Effector memory CD8-positive, alpha-beta T cell (primary cell): ENCODE measurements at places on chromosomes 6 and 20.

DNA sequence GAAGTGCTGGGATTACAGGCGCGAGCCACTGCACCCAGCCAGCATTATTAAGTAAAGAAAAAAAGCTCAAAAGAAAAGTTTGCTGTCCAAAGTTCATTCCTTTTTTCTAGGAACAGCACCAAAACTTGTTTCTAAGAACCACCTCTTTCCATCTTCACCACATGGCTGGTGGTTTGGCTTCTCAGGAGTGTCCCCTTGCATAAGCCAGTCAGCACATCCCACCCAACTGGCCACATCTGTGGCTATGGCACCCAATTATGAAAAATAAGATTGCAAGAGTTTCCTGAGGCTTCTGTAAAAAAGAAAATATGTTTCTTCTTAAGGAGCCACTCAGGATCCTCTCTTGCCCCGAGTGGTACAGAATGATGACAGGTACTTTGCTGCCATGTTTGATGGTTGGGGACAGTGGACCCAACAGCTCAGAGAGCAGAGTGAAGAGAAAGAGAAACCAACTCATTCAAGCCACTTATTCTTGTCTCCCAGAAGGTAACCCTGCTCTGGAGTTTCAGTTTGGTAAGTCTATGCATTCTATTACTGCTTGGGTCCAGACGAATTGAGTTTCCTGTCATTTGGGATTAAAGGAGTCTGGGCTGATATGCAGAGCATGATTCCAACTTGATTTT is 65.3 kb downstream of the PSMB1 start:
- no peak for DNase-seq

- DNase-seq: no peak
Measured at GRCh38 chr6:117684749-117685148, 9.5 kb downstream of the NUS1 start.

- no peak for DNase-seq
Measured at GRCh38 chr20:17889226-17889625, 79.4 kb downstream of the SNX5 start.

- no peak for DNase-seq
Measured at GRCh38 chr20:3396492-3396891, 11.0 kb downstream of the DNAAF9 start.

GRCh38 chr6:75213732-75214131 is 7.9 kb upstream of the COL12A1 start:
- DNase-seq: no peak

GRCh38 chr6:109473120-109473519 is 9.9 kb downstream of the ZBTB24 start:
- no peak for DNase-seq

DNA sequence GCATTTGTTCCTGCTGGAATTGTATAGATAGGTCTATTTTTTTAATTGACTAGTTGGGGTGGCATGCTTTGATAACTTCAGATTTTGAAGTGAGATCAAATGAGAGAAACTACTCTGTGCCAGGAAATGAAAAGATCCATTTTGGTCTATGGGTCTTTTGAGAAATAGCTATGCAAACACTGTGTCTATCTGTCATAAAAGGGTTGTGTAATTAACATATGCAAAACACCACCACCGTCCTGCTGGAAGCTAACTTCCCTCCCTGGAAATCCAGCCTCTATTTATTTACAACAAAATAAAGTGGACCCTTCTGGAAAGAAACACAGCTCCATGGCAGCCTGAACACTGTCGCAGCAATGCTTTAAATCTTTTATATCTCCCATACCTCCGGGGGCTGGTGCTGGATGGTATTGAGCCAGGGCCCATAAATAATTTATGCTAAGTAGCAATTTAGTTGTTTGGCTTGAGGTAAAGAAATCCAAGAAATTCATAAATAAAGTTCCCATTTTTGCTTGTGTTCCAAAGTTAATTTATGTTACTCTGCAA is 244.2 kb upstream of the POU3F2 start:
- DNase-seq: no peak

DNA sequence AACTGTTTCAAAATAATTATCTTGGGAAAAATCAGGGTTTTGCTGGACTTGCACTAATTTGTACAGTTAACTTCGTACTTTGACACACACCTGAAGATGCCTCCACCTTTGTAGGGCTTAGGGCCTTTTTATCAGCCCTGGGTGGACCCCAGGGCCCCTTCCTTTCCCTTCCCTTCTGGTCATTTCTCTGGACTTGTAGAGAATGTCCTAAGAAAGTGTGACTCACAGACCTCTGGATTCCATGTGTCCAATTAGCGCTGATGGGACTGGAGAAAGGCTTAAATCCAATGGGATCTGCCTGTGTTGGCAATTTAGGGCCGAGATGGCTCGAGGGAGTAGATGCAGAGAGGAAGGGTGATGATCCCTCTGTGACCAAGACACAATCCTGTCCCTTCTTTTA is 9.3 kb downstream of the TRIM15 start:
- no peak for DNase-seq

- DNase-seq: no peak
Measured at GRCh38 chr20:36132802-36133211, 21.7 kb upstream of the EPB41L1 start.

DNA sequence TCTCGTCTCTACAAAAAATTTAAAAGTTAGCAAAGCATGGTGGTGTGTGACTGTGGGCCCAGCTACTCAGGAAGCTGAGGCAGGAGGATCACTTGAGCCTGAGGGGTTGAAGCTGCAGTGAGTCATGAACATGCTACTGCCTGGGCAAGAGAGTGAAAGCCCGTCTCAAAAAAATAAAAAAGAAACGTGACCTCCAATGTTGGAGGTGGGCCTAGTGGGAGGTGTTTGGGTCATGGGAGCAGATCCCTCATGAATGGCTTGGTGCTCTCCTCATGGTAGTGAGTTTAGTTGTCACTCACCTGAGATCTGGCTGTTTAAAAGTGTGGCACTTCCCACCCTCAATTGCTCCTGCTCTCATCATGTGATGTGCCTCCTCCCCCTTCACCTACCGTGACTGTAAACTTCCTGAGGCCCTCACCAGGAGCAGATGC is 24.3 kb downstream of the RBL1 start:
- DNase-seq: no peak

DNA sequence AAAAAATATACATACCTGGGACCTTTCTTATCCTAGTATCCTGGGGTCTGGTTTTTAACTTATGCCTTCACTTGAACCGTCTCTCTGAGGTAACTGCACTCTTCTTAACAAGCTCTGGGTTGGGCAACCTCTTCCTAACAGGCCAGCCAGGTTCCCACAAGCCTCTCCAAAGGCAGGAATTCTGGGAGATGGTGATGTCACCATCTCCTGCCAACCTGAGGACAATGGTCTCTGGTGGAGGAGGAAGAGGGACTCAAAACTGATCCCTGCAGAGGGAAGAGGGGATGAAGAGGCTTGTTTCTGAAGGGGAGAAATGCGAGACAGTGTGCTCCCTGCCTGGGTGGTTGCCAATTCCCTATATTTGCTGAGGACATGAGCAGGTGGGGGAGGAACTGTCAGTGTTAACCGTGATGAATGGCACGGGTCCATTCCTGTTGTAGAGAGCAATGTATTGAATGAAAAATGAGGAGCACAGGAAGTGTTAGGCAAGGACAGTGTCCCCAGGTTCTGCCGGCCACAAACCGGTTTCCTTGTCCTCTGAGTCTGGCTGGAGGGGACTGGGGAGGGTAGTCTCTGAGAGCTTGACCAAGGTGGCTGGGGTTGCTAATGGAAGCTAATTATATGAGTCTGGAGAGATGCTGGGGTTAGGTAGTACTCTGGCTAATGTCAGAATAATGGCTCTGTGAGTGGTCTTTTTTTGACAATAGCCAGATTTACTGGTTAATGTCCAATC is 95.5 kb downstream of the KCNB1 start:
- no peak for DNase-seq

DNA sequence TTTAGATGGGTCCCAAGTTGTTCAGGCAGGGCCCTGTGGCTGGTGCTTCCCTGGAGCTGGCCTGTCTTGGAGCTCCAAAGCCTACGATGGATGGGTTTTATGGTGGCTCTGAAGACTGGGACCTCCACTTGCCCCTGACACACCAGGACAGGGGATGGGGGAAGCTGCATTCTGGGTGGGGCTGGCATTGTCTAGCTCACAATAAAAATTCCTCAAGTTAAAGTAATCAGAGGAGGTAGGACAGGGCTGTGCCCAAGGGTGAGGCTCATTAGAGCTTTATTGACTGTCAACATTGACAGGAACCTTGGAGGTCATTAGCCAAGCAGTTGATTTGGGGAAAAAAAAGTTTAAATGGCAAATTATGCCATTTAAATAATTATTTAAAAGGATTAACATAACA is 35.7 kb downstream of the TFAP2C start:
- no peak for DNase-seq

GRCh38 chr6:51015394-51015793 is 196.7 kb downstream of the TFAP2B start:
- DNase-seq: no peak
